ENCODE measurements at places on chromosomes 12 and 14. TPM values are rescaled to one million over a fixed set of nuclear protein-coding genes. Genes with fewer than 3 reads are reported as not detected.

DNA sequence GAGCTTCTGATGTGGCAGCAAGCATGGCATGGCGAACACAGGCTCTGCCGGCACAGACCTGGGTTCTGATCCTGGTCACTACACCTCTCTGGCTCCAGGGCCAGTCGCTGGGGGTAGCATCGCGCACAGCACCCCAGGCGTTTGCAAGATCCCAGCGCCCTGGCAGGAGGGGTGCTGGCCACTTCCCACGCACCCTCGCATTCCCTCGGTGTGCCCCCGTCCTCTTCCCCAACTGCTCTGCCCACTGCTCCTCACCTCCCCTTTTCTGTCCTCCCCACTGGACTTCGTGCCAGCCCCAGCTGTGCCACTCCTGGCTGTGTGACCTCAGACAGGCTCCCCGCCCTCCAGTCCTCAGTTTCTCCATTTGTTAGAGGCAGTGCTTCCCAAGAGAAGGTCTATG lies 2.8 kb downstream of the CDK2AP1 start:
- DNase-seq, result no peak

DNA sequence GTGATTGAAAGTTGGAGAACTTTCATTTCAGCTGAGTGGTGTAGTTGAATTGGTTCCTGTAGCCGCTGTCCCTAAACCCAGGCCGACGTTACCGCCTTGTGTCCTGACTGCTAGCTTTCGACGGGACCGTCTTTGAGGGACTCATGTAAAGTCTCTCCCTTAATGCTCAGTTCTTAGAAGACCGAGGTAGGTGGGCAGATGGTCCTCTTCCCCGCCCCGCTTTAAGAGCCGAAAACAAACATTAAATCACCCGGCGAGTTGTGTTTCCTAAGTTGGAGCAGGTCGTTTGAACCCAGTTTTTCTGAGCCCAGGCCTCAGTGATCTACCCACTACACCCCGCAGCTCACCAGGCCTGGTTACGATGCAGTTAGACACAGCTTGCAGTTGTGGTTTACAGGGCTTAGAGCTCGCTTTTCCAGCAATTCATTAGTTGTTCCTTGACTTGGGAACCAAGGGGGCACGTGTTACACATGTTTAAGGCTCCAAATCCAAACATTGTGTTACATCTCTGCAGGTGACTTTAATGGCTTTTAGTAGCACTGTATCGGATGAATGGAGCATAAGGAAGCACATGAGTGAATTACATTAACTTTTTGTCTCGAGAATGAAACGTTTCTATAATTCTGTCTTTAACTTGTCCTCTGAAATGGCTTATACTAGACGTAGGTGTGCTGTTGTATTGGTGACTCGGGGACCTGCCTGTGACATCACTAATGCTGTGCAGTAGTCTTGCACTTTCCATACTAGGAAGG lies 790 bp downstream of the NEDD1 start:
- DNase-seq, result no peak

- no peak for DNase-seq
Observed at GRCh38 chr14:94827711-94828447, 58.0 kb upstream of the GSC start.

GRCh38 chr12:11728154-11728755 lies 78.8 kb downstream of the ETV6 start:
- no peak for DNase-seq

GRCh38 chr12:97159377-97159776 lies 252.3 kb downstream of the NEDD1 start:
- DNase-seq, result no peak

GRCh38 chr14:22622255-22622654 lies 21.9 kb downstream of the OR6J1 start:
- DNase-seq, result no peak

GRCh38 chr12:107325075-107325608 lies 231.8 kb upstream of the CRY1 start:
- no peak for DNase-seq

DNA sequence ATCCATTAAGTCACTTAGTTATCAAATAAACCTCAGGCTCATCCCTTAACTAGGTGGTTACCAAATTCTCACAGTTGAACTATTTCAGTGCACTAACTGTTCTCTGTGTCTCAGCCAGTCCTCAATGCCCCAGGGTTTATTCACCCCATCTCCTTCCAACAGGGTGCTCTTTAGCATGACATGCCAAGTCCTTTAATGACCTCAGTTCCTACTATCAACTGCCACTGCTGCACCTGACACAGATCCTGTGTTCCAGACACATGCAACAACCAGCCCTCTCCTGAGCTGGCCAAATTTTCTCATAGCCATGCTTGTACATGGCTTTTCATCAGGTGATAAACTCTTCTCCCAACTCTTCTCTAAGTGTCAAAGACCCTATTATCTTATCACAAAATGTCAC lies 80.0 kb downstream of the ATXN2 start:
- DNase-seq, result no peak

DNA sequence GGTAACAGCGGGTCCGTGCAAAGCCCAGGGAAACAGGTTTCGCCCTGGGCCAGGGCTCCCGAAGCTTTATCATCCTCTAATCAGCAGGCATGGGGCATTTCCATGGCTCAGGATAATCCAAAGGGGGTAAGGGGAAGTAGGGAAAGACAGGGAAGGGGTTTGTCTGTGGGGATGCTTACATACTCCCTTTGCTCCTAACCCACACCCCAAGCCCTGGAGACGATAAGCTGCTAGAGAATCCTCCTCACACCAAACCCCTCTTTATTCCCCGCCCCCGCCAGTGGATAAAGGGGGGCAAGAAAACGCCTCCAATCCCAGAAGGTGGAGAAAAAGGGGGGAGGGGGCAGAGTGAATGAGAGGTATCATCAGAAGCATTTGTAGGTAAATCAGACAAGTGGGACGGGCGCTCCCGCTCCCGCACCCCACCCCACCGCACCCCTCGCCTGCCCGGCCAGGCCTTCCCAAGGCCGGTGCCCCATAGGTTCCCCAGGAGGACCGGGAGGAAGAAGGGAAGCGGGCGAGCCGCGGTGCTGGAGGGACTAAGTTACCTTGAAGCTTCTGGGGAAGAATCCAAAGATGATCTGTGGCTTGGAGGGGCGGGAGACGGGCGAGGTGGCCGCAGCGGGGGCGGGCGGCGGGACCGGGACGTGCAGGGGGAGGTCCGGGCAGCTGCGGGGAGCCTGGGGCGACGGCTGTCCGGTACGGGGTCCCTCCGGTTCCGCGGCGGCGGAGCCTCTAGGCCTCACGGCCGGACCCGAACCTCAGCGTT lies 762 bp downstream of the PPP2R5E start:
- no peak for DNase-seq

- no peak for DNase-seq
Observed at GRCh38 chr14:58783792-58784511, 146.2 kb downstream of the DACT1 start.

DNA sequence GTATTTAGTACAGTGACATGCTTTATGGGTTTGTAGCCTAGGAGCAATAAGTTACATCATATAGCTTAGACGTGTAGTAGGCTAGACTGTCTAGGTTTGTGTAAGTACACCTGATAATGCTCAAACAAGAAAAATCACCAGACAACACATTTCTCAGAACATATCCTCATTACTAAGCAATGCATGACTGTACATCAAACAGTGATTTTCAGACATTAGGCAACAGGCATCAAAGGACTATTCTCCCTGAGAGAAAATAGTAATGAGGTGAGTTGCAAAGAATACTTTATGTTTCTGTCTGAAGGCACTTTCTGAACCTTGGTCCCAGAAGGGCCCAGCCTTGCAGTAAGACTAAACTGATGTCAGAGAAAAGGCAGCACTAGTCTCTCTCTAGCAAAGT lies 48.4 kb upstream of the SYT10 start:
- no peak for DNase-seq

GRCh38 chr12:62808166-62808879 lies 126.6 kb downstream of the PPM1H start:
- DNase-seq, result no peak

DNA sequence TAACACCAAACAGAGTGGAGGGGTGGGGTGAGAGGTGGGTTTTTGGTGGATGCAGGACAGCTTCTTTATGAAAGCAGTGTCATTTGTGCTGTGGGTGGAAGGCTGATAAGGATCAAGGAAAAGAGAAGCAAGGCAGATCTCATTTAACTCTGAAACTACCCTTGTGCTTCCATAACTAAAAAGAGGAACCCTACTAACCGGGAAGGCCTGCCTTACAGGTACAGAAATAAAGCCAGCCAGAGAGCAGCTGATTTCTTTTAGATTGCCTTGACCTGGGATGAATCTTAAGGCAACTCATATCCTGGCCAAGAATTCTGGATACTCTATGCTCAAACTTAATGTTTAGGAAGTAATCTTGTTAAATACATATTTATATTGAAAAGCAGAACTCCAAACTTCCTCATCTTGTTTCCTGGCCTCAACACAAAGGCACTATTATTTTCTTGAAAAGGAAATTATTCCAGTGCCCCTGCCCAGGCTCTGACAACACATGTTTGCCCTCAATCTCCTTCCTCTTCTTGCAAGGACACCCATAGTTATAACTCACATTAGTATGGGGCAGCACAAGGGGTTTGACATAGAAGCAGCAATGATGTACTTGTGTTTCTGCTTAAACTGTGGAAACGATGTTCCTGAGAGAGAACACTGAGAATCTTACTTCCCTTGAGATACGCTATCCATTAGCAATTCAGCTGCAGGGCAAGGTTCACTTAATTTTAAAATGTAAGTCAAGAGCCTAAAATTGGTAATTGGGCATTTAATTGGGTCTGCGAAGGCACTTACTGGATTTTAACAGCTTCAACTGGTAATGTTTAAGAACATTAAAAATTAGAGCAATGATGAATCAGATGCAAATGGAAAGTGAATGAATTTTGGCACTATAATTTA lies 173.7 kb downstream of the STXBP6 start:
- no peak for DNase-seq

- DNase-seq, result no peak
Observed at GRCh38 chr12:21428241-21428640, 9.2 kb upstream of the PYROXD1 start.

DNA sequence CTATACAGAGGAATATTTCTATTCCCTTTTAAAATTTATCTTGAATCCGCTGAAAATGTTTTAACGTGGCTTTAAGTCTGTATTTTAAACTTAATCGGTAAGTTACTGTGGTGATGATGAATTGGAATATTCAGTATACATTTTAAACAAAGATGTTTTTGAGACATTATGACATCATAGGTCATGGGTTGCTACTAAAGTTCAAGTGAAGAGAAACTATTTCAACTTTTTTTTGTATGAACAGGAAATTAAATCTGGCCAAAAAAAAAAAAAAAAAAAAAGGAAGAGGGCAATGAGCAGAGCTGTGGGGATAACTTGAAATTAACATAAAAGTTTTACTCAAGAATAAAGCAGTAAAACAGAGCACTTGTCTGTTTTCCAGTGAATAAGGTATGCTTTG lies 109.0 kb downstream of the PLEKHA5 start:
- no peak for DNase-seq

GRCh38 chr12:122991623-122992275 lies 11.3 kb downstream of the ARL6IP4 start:
- no peak for DNase-seq

- no peak for DNase-seq
Observed at GRCh38 chr12:100433701-100434100, 40.0 kb upstream of the NR1H4 start.

DNA sequence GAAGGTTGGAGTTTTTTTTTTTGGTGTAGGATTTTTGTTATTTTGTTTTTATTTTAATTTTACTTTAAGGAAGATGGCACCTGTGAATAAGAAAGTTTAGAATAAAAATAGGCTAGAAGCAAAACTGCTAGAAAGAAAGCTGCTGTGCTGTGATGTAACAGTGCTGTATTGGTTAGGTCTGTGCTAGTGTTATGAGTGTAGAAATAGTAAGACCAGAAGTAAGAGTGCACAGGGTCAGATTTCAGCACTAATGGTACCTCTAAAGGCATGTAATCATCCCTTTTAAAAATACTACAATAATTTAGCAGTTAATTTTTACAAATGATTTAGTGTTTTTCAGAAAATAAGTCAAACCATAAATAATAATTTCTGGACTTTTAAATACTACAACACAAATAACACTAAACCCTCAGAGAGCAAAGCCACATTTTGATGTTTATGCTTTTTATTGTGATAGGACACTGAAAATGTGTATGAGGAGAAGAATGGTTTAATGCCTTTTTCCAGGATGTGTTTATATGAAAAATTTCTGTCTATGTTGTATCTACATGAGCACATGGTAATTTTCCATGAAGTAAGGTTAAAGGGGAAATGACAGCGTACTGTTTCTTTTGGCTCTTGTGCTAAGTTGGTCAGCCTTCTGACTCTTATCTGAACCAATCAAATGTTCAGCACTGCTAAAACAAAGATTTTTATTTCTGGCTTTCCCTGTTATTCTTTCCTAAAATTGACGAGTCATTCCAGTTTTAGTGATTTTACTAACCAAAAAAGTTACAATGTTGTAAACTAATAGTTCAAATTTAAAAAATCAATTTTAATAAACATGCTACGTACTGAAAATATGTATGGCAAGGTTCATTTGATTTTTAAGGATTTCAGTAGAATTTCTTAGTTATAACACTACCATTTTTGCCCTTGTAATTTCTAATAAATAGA lies 96.1 kb downstream of the PPHLN1 start:
- no peak for DNase-seq

GRCh38 chr12:75481774-75482173 lies 1.2 kb downstream of the GLIPR1 start:
- DNase-seq, result no peak

DNA sequence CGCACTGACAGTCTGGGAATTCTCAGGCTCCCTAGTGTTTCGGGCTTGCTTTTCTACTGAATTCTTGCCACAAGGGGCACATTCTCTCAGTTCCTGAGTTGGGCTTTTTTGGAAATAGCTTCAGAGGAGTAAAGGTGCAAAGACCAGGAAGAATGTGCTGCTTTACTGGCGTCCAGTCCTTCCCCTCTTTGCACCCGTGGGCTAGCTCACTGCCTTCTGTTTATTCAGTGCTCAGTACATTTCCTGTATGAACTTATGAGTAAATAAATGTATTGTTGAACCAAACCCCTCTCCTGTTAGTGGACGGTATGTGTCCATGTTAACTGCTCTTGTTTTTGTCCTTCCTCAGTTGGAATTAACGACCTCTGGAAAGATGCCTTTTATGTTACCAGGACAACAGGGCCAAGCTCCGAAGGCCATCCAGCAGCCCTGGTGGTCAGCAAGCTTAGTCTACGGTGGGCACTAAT lies 24.0 kb downstream of the GSG1 start:
- DNase-seq, result no peak

- DNase-seq, result no peak
Observed at GRCh38 chr12:130683080-130683479, 33.0 kb downstream of the RIMBP2 start.

- DNase-seq, result no peak
Observed at GRCh38 chr12:70928071-70928470, 7.5 kb upstream of the PTPRR start.

DNA sequence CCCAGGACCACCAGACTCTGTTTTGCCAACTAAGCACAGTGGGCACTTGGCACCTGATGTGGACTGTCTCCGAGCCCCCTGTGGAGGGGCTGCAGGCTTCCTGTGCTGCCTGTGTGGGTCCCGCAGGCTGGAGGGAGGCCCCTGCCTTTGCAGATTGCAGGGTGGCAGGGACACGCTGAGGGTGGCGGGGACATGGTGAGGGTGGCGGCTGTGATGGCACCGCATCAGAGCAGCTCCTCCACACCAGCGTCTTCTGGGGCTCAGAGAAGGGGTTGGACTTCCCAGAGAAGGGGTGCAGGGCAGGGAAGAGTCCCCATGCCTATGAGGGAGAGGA lies 8.1 kb downstream of the ZFYVE21 start:
- no peak for DNase-seq

The OASL gene
- total RNA-seq, result 0.70 TPM

The TRHDE gene
- total RNA-seq, result 0.37 TPM

The LRP1-AS gene
- not detected for total RNA-seq

The FOXG1 gene
- total RNA-seq, result not detected

The GPHB5 gene
- not detected for total RNA-seq

The STAT2 gene
- total RNA-seq, result 41.0 TPM

The CPM gene
- 21.9 TPM for total RNA-seq

The GALNT16 gene
- total RNA-seq, result 56.8 TPM

The PSMB11 gene
- not detected for total RNA-seq
